ENCODE measurements at places on chromosomes 2 and 18.

DNA sequence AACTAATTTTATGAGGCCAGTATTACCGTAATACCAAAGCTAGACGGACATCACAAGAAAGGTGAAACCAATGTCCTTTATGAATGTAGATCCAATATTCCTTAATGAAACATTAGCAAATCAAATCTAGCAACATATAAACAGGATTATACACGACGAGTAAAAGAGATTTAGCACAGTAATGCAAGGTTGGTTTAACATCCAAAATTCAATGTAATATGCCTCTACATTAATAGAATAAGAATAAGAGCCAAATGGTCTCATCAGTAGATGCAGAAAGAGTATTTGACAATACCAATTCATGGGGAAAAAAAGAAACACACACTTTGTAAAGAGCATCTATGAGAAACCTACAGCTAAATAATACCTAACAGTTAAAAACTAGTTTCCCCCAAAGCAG, 99.5 kb downstream of the TMEM163 start:
- no peak for DNase-seq

DNA sequence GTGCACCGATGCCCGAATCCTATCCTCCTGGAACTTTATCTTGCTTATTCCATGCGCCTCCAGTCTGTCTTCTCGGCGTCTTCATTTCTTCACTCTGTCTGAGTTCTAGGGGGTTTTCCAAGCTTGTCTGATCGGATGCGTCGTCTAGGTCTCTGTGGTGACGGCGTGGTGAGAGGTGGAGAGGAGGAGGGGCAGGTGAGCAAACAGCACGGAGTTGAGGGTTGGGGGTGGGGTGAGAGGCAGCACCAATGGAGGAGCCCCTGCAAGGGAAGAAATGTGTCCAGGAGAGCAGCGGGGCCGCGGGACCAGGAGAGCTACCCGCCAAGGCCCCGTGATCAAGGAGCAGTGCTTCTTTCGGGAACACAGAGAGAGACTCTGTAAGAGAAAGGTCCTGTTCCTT, 131.3 kb upstream of the TWIST2 start:
- no peak for DNase-seq

DNA sequence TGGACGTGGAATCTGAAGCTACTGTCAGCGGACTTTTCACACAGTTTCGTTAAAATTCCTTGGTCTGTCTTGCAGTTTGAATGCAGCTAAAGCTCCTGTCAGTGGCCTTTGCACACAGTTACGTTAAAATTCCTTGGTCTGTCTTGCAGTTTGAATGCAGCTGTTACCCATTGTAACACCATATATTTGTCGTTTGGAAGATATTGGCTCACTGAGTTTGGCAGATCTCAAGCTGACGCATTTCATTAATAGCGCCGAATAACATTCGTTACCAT, 1.0 kb downstream of the LIMS1 start:
- no peak for DNase-seq

- DNase-seq, result no peak
Observed at GRCh38 chr18:21105936-21106335, 5.7 kb downstream of the ROCK1 start.

DNA sequence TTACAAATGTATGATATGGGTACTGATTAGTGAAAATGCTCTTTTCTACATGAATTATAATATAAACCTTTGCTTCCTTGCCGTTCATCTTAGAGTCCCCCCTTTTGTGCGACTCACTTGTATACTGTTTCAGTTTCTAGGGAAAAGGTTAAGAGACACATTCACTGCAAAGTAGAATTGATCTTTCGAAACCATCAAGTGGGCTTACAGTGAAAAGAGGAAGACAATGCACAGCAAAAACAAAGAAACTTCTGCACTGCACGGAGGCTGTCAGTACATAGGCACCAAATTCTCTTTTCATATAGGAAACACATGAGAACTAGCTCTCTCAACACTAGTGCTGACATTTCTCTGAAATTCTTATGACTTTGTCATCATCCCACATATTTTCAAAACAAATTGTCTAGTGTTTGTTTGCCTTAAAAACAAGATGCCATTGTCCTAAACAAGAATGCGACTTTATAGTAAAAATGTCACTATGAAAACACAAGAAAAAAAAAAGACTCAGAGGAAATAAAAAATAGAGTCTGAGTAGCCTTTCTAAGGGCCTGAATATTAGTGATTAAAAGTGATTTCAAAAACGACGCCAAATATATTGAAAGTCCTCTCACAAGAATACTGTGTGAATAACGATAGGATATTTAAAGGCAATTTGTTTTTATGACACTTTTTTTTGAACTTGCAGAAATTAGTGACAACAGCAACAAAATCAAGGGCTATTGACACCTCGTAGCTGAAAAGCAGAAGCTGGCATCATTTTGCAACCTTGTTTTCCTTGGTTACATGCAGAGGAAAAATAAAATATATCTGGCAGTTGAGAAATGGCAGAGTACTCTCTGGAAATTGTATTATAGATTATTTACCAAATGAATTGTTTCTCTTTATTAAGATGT, 827.0 kb downstream of the BCL11A start:
- no peak for DNase-seq

GRCh38 chr18:31156821-31157763, 5.6 kb downstream of the DSC1 start:
- DNase-seq, result no peak

DNA sequence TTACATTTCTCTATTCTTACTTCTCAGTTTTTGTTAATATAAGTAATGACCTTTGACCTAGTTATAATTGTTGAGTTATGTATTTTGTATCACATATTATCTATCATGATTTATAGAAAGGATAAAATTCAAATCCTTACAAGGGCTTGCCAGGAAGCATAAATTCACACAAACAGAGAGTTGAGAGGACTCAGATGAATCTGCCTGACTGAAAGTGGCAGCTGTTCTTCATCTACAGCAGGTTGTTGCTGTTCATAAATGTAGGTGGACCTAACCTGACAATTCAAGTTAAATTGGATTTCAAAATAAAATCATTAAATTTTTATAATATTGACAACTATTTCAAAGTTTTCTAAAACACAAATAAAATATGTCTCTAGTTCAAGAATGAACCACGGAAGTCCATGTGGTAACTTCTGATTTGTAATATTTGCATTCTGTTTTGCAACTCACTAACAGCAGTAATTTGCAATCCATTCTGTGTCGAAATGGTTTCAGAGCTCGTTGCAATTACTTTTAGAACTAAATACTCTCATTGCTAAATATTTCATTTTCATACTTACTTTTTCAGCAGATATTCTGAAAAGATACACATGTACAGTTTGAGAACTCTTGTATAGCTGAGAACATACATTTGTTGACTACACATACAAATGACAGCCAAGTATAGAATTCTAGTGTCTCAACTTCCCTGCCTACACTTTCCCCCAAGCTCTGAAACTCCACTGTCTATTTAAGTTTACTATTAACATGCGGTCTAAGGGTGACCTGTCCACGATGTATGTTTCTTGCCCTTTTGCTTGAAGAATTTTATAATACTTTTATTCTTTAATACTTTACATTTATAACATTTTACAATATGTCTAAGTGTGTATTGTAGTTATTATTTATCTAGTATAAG, 25.7 kb downstream of the SCN7A start:
- no peak for DNase-seq

DNA sequence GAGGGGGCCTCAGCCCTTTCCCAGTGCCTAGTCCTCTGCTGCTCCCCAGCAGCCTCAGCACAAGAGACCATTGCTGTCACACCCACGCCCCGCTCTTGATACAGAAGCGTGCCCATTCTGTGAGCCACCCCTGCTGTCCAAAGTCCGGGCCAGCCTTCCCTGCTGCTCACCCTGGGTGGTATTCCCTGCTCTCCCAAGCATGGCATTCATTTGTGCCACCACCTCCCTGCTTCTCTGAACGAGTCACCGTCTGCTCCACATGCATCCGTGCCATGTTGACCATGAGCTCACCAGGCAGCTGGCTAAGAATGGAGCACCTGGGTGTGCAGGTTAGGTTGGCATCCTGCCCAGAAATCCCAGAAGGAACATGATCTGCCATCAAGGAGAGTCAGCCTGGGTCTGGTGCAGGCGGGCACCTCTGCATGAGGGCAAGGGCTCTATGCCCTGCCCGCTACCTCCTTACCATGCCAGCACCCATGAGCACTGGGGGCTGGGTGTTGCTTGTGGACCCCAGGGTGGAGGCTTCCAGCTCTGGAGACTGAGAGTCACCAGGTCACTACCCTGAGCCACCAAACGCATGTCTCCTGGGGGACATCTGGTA, 63.0 kb downstream of the TWIST2 start:
- DNase-seq, result no peak

DNA sequence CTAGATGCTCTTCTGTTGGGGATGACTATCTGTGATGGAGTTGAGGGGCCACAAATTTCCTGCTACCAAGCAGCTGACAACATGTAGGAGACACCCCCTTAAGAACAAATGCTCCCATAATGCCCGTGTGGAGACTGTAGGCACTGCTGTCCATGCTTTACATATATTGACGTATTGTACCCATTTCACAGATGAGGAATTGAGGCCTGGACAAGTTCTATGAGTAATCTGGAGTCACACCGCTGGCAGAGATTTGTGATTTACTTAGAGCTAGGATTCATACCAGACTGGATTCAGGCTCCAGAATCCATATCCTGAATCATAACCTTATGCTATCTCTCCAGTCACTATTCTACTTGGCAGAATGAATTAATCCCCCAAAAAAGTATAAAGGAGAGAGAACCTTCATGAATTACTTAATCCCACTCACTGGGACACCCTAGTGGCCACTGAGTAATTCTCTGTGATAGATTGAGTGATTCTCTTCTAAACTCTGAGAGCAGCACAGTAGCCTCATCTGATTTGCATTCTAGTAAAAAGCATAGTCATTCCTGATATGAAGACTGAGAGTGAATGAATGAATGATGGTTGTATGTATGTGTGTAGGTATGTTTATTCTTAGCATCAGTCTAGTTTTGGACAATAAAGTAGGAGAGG, 460.7 kb upstream of the MEIS1 start:
- DNase-seq, result no peak

GRCh38 chr2:30688956-30689401, 118.3 kb downstream of the CAPN13 start:
- no peak for DNase-seq

All from activated T-cell treated with anti-CD3 and anti-CD28 coated beads, Interleukin-2, amount 50 U/mL, for 72 hours (primary cell).